ENCODE measurements at places on chromosomes 7 and 10. TPM values are rescaled to one million over a fixed set of nuclear protein-coding genes. Genes with fewer than 3 reads are reported as not detected.

Gene EPO
- total RNA-seq = not detected

Gene COL28A1
- total RNA-seq = 4.8 TPM

Gene DMTF1
- total RNA-seq = 169 TPM

Gene HMX2
- total RNA-seq = 0.99 TPM

Gene CAV1
- 78.1 TPM for total RNA-seq

Gene GPR15LG
- 0.64 TPM for total RNA-seq

All from metanephros (tissue), 2 donors.